SK-N-DZ (cell line): ENCODE measurements at places on chromosomes 6 and 20.

DNA sequence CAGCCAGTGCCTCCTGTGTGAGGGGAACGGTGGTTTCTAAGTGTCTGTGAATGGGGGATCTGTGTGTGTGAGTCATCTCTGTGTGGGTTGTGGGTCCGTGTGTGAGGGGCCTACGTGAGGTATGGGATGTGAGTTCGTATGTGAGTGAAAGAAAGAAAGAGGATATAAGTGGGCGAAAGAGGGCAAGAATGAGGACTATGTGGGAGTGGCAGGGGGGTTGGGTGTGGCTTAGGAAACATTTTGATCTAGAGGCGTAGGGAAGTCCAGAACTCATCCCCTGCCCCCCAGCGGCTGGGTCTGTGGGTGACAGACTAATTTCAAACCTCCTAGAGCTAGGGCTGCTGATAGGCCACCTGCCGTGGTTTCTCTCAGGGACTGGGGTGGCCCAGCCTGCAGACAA lies 35.5 kb downstream of the DHX35 start:
- DNase-seq = no peak

DNA sequence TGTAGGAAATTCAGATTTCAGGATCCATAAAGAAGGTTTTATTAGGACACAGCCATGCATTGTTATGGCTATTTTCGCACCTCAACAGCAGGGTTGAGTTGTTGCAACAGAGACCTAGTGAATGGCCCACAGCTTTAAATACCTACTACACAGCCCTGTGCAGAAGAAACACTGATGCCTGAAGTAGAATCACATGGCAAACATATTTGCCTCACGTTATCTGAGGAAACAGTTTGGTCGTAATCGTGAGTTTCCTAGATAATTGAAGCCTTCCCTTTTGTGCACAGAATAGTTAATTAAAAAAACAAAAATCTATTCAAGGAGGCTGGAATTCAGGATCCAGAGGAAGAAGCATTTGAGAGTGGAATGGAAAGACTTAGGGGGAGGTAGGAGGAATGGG lies 55.1 kb downstream of the GCNT2 start:
- DNase-seq = no peak

DNA sequence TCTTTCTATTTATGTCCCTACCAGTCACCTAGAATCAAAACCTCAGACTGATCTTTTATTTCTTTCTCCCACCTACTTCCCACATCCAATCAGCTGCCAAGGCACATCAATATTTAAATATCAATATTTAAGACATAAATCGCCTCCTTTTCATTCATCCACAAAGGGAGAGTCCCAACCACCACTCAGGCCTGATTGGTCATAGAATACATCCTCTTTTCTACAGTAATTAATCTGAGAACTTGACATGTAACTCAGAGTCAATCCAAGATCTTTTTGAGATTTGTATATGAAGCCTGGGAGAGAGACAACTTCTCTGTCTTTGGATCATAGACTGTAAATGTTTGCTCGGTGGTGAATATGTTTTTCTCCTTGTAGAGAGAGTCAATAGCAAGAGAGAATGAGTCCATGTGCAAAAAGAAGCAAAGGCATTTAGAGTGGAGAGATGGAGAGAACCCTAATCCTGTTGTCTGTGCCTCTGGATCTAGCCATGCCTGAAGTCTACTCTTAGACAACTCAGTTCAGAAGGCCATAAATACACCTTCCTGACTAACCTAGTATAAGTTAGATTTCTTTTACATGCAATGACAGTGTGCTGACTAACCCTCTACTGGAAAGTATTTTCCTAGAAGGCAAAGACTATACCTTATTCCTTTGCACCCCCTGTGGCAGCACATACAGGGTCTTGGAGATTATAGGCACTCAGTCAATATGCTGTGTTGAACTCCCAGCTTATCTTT lies 12.1 kb upstream of the NEDD9 start:
- DNase-seq = no peak

GRCh38 chr6:160505970-160506369 lies 157.8 kb downstream of the SLC22A3 start:
- no peak for DNase-seq

- DNase-seq = no peak
Observed at GRCh38 chr6:19333936-19334335, 503.2 kb upstream of the ID4 start.

DNA sequence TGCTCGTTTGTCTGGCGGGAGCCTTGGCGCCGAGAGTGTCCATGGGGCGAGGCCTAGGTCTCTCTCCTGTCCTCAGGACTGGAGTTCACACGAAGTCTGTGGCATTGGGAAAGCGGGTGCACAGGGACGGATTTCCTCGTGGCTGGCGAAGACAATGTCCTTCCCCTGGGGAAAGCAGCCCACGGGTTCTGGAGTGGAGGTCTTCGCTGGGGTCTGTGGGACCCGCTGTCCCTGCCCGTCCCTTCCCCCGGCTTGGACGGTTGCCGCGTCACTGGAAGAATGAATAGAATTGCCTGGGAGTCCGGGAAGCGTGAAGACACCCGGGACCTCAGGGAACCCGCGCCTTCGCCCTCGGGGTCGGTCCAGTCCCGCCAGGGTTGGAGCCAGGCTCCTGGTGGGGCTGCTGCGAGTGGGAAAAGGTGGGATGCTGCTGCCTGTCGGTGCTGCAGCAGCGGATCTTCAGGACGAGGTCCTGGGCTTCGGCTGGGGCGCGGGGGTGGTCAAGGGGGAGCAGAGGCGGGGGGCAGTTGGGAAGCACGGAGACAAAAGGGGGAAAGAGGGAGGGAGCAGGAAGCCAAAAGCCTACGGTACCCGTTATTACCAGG lies 441.8 kb upstream of the DEFB115 start:
- peak; percentile 35 for DNase-seq

DNA sequence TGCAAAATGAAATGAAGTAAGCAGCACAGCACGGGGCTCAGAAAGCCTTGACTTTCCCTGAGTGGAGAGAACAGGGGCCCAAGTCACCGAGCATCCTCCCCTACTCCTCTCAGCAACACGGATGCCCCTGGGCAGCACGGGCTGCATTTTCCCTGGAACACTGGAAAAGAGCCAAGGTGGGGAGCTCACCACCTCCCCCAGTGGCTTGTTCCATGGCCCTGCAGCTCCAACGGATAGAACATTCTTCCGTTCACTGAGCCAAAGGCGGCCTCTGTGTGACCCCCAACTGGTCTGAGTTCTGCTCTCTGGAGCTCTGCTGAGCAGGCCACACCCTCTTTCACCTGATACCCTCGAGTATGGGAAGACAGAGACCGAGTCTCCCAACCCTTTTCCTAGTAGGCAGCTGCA lies 20.8 kb upstream of the EMILIN3 start:
- DNase-seq = peak; percentile 63

DNA sequence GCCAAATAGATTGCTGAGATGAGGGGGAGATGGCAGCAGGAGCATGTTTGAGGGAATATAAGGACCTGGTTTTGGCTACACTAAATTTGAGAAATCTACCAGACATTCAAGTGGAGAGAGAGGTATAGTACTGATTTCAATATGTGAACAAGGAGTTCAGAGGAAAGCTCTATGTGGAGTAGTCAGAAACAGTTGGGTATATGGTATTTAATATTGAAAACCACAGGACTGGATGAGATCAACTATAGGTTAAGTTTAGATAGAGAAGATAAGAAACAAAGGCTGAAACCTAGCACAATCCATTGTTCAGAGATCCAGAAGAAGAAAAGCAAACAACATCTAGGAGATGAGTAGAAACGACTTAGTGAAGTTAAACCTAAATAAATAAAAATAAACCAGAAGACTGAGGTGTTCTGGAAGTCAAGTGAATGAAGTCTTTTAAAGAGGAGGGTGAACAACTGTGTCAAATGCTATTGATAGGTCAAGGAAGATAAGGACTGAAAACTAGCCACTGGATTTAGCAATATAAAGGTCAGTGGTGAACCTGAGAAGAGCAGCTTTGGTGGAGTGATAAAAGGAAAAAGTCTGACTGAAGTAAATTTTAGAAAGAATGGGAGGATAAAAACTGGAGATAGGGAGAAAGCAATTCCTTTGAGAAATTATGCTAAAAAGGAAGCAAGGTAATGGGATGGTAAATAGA lies 121.2 kb upstream of the RUNX2 start:
- DNase-seq = no peak

- no peak for DNase-seq
Observed at GRCh38 chr6:82298012-82298411, 50.5 kb upstream of the IBTK start.
